ENCODE measurements at places on chromosomes 11 and 22.

GRCh38 chr11:1484695-1485503 is 1.7 kb downstream of the MOB2 start:
- no peak for DNase-seq

GRCh38 chr11:110891411-110891810 is 179.2 kb upstream of the ARHGAP20 start:
- DNase-seq: no peak

GRCh38 chr11:87007963-87008362 is 29.8 kb upstream of the TMEM135 start:
- no peak for DNase-seq

- DNase-seq: no peak
Measured at GRCh38 chr11:123362941-123363340, 67.1 kb upstream of the GRAMD1B start.

DNA sequence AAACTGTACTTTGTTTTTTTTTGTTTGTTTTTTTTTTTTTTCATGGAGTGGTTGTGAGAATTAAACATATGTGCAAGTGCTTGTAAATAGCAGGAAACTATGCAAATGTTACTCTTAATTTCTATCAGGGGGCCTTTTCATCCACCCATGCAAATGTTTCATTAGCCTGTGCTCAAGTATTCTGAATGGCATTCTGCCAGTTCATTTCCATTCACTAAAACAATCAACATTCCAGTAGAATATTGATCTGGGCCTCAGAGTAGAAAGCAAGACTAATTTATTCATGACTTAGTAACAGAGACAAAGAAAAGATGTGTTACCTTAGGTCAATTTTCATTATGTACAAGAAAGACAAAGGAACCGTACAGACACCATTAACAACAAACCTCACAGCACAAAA is 971.4 kb downstream of the DLG2 start:
- DNase-seq: no peak

DNA sequence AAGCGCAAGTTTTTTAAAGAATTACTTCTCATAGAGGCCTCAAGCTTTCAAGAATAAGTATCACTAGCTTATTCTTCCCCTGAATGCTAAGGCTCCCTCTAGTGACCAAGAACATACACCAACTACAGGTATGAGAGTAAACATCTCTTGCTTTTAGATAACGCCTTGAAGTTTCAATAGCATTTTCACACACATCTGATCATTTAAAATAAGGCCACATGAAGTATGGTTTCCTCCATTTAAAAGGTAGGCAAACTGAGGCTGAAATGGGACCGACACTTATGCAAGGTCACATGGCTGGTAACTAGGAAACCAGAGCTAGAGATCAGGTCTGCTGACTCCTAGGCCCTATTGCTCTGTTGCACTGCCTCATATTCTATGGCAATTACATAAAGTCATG is 66.5 kb downstream of the CCDC34 start:
- DNase-seq: peak; percentile 69

DNA sequence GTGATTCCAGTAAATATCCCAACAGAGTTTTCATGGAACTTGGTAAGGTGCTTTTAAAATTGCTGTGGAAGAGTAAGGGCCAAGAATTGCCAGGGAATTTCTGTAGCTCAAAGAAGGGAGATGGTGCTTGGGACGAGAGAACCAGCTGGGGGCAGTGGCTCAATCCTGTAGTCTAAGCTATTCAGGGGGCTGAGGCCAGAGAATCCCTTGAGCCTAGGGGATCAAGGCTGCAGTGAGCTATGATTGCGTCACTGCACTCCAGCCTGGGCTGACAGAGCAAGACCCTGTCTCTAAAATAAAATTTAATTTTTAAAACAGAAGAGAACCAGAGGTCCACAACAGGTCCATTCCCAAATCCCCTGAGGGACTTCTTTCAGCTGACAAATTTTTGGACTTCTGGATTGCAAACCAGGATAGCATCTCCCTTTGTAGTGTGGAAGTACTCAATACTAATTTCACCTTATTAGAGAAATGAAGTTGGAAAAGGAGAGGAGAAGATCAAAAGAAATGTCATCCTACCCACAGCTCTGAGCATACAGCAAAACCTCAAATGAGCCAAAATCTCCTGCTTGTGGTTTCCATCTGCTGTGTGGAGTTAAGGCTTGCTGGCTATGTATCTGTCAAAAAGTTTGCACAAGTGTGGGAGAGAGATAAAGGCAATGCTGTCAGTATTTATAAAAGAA is 59.2 kb upstream of the CLPB start:
- peak; percentile 100 for DNase-seq

- DNase-seq: no peak
Measured at GRCh38 chr22:46641811-46642266, 21.7 kb downstream of the GRAMD4 start.

DNA sequence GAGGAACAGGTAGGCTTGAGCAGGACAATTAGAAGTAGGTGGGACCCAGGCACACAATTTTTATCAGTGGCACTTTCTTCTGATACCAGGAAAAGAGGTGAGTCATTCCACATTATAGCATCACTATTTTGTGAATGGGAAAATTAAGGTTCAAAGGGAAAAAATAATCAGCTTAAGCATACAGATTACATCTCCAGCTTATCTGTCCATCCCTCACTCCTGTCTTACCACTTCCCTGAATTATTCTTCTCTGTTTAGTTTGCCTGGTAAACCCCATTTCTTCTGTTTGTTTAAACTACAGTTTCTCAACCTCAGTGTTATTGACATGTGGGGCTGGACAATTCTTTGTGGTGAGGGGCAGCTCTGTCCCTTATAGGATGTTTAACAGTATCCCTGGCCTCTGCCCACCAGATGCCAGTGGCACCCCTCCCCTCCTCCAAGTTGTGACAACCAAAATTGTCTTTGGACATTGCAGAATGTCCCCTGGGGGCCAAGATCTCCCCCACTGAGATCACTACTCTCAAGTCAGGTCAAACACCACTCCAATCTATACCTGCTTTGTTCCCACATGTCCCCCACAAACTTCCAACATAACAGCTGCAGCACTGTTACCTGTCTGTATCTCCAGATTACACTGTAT is 8.5 kb upstream of the XBP1 start:
- DNase-seq: no peak

Data from OCI-M1 (cell line).